Activated T-helper 1 cell treated with anti-CD3 and anti-CD28 coated beads, Interleukin-2, amount 50 U/mL, for 16 hours (primary cell): ENCODE measurements at places on chromosomes 2 and 18.

DNA sequence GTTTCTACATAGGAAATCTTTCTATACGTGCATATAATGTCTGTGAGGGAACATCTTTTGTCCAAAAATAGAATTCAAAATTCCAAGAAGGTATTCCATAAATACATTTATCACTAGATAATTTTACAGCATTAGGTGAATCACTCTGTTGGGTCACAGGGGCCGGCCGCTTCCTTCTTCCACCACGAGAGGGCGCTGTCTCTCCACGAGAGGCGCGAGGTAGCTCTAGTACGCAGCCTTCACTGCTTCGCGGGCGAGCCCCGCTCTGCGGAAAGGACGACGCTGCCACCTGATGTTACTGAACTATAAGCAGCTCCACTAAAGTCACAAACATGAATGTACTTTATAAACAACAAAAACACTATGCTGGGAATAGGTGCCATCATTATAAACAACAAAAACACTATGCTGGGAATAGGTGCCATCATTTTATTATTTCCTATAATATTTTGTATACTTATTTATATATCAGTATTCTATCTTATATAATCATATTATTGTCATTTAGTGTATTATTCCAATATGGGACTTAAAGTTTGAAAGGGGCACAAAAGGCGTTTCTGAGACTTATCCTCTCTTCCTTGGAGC lies 69.4 kb upstream of the REV1 start:
- peak; percentile 73 for DNase-seq

GRCh38 chr2:96099861-96100798 lies 16.2 kb downstream of the ADRA2B start:
- peak; percentile 3 for DNase-seq

GRCh38 chr2:48900321-48901014 lies 144.9 kb upstream of the LHCGR start:
- DNase-seq = no peak

- DNase-seq = no peak
Observed at GRCh38 chr18:62797329-62797728, 82.0 kb downstream of the PHLPP1 start.

DNA sequence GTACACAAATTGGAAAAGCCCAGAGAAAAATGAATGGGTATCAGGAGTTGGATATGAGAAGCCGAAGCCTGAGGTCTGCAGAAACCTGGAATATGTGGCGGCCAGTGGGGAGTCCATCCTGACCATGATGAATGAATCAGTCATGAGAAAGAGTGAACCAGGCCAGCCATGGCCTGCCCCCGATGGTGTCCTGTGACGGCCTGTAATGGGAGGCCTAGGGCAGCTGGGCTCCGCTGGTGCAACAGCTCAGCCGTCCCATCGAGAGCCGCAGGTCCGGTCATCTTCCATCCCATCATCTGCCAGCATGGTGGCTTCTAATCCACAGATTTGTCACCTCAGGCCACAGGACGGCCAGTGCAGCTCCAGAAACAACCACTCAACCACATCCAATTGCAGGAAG lies 116.4 kb downstream of the PDCL3 start:
- DNase-seq = no peak

- no peak for DNase-seq
Observed at GRCh38 chr2:58562276-58562675, 321.2 kb upstream of the FANCL start.

- no peak for DNase-seq
Observed at GRCh38 chr2:199419428-199419827, 38.3 kb downstream of the SATB2 start.

- no peak for DNase-seq
Observed at GRCh38 chr2:203040966-203041521, 26.4 kb downstream of the NBEAL1 start.

DNA sequence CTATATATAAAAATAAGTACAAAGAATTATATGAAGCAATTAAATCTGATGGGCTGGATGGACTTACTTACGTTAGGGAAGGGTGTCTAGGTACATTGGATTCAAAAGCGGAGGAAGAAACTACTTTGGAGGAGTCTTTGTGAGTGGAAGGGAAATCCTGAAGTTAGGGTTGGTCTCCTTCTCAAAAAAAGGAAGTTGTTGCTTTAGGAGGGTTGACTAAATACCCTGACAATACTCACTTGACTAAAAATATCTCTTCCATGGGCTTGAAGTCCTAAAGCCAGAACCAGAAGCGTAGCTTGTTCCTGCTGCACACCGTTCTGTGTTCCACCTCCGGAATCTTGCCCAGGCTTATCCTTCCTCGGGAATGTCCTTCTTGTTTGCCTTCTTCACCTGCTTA lies 143.3 kb upstream of the ZEB2 start:
- no peak for DNase-seq

DNA sequence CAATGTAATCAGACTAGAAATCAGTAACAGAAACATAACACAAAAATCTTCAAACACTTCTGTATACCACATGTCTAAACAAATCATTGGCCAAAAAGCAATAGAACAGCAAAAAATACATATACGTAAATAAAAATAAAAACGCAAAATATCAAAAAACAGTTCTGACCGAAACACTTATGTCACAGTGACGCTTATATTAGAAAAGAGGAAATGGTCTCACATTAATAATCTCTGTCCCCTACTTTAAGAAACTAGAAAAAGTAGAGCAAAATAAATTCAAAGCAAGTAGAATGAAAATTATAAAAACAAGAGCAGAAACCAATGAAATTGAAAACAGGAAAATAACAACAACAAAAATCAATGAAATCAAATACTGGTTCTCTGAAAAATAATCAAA lies 41.9 kb downstream of the TMEM131 start:
- no peak for DNase-seq

GRCh38 chr2:1159013-1159412 lies 208.4 kb downstream of the SNTG2 start:
- no peak for DNase-seq

DNA sequence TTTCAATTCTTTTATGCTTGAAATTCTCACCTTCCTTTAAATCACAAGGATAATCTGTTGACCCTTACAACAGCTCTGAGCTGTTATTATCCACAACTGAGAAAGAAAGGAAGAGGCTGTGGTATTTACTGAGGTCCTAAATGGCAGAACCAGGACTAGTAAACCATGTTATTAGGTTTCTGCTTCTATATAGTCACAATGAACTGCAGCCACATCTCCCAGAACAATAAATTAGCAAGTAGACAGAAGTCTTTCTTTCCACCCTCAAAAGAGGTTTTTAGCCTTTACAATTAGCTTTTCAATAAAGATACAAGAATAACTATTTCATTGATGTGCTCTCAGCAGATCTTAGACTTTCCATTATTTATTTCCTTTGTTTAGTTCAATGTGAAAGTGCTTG lies 374.2 kb downstream of the NRXN1 start:
- no peak for DNase-seq

DNA sequence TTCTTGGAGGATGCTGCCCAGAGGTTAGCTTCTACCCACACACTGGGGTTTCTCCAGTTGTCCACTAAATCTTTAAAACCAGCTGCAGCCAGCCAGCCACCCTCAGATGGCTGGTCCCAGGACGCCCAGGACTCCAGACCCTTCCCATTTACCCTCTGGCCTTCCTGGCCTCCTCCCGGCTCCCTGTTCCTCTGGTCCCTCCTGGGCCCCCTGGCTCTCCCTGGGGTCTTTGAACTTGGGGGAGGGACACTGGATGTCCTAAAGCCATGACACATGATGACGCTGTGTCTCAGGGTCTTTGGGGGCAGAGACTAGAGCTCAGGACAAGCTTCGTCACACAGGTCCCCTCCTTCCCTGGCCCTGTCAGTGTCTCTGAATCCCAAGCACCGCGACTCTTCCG lies 201.1 kb upstream of the HDAC4 start:
- DNase-seq = no peak

GRCh38 chr2:155273323-155273722 lies 574.8 kb downstream of the KCNJ3 start:
- no peak for DNase-seq

- DNase-seq = no peak
Observed at GRCh38 chr2:179677077-179677688, 184.2 kb downstream of the ZNF385B start.

- DNase-seq = no peak
Observed at GRCh38 chr18:2906704-2907549, 60.1 kb downstream of the EMILIN2 start.

DNA sequence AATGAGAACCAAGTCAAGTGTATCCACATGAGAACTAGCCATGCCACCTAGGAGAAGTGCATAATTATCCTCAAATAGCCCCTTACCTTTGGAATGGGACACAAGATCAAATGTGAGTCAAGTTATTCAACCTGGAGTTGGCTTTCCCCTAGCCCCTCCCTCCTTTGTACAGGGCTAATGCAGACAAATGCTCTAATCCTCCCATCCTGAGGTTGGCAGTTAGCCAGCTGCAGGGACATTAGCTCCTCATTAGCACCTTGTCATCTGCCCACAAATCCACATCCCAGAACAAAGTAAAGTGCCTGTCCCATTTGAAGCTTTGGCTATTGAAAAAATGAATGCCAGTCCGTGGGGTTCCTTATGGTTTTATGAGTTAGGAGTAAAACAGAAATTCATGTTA lies 294.1 kb upstream of the FANCL start:
- DNase-seq = no peak

DNA sequence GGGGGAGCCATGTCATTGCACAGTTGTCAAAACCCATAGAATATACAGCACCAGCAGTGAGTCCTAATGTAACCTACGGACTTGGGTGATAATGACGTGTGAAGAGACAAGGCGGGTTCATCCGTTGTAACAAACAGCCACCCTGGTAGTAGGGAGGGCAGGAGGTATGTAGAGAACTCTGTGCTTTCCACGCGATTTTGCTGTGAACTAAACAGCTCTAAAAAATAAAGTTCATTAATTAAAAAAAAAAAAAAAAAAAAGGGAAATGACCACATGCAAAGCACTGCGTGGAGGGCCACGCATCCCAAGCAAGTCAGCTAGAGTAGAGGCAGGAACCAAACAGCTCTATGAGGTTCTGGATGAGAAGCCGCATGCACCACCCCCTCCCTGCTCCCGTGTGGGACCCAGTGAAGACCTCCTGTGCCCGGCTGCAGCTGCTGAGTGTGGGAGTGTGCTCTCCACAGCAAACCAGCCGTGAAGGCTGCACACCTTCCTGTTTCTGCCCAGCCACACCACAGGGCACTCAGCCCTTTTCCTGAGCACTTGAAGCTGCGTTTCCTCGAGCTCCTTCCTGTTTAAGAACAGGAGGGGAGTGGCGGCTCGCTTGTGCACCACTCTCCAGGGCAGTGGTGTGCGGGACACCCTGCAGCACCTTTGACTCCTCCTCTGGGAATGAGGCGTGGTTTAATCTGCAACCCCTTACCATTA lies 65.6 kb downstream of the ODC1 start:
- DNase-seq = no peak

DNA sequence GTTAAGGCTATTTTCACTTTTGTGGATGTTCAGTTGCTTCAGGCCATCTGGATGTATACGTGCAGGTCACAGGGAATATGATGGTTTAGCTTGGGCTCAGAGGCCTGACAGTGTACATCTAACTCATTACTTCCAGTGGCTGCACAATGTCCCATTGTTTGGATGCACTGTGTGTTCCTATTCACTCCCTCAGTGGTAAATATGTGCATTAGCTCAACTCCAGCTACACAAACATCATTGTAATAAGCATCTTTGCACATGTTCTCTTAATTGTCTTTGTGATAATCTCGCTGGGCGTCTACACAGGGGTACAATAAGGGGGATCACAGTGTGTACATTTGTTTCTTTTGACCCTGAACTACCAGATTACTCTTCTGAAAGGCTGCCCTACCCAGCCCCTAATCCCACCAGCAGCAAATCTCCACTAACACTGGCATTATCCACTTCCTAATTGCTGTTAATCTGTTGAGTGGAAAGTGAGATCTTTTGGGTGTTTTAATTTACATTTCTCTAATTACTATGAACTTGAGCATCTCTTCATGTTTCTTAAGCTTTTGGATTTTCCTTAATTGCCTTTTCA lies 56.1 kb upstream of the POLE4 start:
- DNase-seq = no peak

DNA sequence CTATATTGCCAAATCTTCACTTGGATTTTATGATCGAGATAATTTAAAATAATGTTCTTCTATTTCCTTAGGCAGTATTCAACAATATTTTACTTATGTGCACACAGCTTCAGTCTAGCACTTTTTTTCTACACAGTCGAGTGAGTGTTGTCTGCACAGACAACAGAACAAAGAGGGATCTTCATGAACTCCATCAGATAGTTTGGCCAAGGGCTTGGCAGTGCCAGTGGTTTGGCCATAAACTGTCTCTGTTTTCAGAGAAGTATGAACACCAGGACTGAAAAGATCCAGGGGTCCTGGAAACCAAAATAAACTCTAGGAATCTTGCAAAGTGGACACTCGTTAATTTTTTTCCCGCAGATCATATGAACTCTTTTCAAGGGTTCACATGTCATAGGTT lies 547.3 kb downstream of the PLCL1 start:
- DNase-seq = no peak

- DNase-seq = no peak
Observed at GRCh38 chr2:160940271-160940670, 220.0 kb upstream of the TANK start.

GRCh38 chr2:128503399-128504245 lies 185.0 kb upstream of the HS6ST1 start:
- no peak for DNase-seq

- DNase-seq = no peak
Observed at GRCh38 chr18:62497190-62497772, 25.5 kb upstream of the ZCCHC2 start.

DNA sequence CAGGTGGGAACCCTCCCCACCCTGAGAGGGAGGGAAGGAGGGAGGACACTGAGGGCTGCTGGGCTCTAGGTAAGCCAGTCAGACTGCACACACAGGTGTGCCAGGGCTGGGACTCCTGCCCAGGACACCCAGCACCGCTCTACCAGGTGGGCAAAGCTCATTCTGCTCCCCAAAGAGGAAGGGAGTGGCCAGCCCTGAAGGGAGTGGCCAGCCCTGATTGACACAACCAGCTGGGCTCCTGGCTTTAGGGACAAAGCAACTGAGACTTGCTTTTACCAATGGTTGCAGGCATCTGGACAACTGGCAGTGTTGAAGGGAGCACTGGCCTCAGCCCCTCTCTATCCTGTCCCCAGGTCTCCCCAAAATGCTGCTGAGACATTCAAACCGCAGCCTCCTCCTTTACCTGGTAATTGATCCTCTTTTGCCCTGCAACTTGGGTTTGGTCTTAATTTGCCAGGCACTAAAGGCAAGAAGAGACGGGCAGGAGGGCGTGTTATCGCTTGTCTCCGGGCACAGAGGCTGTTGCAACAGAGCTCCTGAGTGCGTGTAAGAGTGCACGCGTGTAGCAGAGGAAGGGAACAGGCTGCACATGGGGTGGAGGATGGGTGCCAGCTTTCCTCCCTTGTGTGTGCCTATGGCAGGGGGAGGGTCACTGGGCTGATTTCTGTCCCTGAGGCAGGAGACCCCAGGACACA lies 14.5 kb upstream of the FOSL2 start:
- DNase-seq = no peak

- DNase-seq = no peak
Observed at GRCh38 chr2:197308996-197309690, 1.4 kb downstream of the ANKRD44 start.
